ENCODE measurements at places on chromosomes 4 and X.

DNA sequence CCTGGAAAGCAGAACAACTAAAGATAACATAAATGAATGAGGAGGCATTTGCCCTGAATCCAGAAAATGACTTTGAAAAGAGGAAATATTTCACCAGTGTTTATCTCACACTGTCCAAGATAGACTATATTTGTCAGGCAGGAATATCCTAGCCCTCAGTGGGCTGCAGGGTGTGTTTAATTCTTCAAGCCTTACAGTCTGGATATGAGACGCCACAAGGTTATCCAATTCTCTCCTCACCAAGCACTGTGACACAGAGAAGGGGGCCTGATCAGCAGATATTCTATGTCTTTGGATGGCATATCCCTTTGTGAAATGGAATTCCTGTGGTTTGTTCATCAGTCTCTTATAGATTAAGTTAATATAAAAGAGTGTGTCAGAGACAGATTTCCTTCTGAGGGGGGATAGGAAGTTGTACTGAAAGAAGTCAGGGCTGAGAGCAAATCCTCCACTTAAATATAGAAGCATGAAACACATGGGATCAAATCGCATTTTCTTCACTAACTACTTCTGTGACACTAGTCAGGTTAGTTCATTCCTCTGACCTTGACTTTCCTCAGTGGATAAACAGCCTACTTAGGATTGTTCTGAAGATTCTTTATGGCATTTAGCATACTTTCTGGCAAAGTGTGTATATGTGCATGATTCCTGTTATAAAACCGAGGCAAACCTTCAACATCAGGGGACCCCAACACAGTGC lies 6.8 kb upstream of the G3BP2 start:
- no peak for DNase-seq

GRCh38 chr4:2362266-2363055 lies 56.0 kb downstream of the ZFYVE28 start:
- no peak for DNase-seq

- DNase-seq = no peak
Measured at GRCh38 chrX:22041907-22042530, 9.9 kb downstream of the PHEX start.

GRCh38 chr4:167025670-167026069 lies 208.6 kb downstream of the SPOCK3 start:
- DNase-seq = no peak

- no peak for DNase-seq
Measured at GRCh38 chr4:160233141-160233540, 1130.3 kb downstream of the RAPGEF2 start.

GRCh38 chrX:153631346-153631745 lies 15.7 kb upstream of the DUSP9 start:
- DNase-seq = no peak

GRCh38 chrX:22338740-22339139 lies 66.0 kb downstream of the CBLL2 start:
- DNase-seq = no peak

- no peak for DNase-seq
Measured at GRCh38 chrX:102765809-102766208, 45.3 kb downstream of the GPRASP3 start.

DNA sequence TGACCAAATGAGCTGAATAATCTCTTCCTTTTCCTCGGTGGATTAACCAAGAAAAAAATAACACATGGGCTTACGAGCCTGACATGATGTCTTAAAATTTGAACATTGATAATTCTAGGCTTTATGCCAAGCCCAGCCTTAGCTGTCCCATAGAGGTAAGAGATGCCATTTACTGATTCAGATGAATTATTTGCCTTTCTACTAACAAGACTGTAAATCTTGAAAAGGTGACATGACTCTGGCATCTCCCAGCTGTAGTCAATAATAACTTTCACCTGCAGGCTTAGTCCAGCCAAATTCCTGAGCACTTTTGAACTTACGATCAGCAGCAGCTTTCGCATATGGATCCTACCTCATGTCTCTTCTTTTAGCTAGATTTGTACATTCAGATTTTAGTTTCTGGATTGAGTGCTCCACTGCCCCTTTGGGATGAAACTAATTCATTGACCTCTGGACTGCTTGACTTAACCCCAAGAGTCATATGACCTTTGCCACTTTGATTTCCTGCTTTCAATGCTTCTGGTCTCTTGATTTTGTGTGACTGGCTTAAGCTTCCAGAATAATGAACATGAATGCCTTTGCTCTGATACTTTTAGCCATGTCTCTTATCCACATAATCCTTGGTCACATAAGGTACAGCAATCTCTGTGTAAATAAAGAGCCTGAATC lies 876.4 kb upstream of the SLIT2 start:
- no peak for DNase-seq

DNA sequence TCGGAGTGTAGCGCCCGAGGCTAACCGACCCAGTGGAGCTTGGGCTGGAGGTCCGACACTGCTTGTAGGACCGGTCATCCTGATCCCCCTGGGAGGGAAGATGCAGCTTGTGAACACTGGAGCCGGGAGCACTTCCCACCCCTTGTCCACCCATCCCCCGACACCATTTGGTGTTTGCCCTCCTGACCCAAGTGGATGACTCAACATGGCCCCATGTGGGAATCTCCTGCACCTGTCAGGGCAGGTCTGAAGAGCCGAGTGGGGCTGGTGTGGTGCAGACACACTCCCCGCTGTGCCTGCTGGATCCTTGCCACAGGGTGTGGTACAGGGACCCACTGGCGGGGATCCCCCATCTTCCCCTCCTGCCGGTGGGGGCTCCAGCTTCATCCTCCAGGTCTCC lies 90.0 kb upstream of the AFAP1 start:
- DNase-seq = no peak

GRCh38 chr4:57116245-57116644 lies 6.1 kb upstream of the IGFBP7 start:
- no peak for DNase-seq

GRCh38 chrX:53281321-53281822 lies at the start of gene IQSEC2:
Gene IQSEC2, minus strand, starts transcription at chrX:53281584.
- no peak for DNase-seq

DNA sequence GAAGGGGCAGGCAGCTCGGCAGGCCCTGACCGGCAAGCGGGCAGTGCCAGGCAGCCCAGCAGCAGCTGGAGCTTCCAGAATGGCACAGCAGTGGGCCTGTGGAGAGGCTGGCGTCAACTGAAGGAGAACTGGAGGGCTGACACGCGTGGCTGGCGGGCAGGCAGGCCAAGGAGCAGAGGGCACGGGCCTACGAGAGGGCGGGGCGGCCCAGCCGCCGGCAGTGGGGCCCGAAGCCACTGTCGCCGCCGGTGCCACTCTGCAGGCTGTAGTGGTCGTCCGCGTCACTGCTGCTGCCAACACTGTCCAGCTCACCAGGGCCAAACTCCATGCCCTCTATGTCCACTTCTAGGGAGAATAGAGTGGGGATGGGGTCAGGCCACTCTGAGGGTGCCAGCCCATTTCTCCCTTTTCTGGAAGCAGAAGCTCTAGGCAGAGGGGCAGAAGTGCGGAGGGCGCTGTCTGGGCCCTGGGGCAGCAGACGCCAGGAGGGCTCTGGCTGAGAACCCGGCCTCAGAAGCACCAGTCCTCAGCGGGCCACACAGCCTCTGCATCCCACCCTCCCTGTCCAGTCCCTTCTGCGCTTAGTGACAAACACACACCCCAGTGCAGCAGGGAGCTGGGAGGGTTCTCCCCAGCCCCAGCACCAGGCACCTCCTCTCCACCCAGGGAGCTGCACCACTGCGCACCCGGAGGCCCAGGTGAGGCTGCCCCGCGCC lies 8.6 kb upstream of the HAUS3 start:
- DNase-seq = no peak

- no peak for DNase-seq
Measured at GRCh38 chr4:41878170-41878969, 56.9 kb upstream of the TMEM33 start.

DNA sequence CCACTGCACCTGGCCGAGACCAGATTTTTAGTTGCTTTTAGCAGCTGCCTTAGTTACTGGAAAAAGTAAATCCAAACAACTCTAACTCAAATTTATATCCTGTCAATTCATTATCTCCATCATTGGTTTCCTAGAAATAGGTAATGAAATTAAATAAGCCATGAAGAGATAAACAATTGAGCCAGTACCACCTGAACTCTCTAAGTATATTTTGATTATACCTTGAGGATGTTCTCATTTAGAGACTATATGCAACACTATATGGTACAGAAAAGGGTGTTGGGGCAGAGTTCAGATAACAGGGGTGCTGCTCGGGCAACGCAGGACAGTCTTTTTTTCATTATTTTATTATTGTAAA lies 35.0 kb downstream of the SAT1 start:
- DNase-seq = no peak

- DNase-seq = no peak
Measured at GRCh38 chr4:11565213-11565612, 136.5 kb upstream of the HS3ST1 start.

GRCh38 chrX:9785254-9785943 lies 830 bp upstream of the SHROOM2 start:
- DNase-seq = no peak

GRCh38 chr4:102808009-102808408 lies 19.3 kb downstream of the UBE2D3 start:
- no peak for DNase-seq

- no peak for DNase-seq
Measured at GRCh38 chrX:141668371-141668770, 30.2 kb downstream of the SPANXD start.

DNA sequence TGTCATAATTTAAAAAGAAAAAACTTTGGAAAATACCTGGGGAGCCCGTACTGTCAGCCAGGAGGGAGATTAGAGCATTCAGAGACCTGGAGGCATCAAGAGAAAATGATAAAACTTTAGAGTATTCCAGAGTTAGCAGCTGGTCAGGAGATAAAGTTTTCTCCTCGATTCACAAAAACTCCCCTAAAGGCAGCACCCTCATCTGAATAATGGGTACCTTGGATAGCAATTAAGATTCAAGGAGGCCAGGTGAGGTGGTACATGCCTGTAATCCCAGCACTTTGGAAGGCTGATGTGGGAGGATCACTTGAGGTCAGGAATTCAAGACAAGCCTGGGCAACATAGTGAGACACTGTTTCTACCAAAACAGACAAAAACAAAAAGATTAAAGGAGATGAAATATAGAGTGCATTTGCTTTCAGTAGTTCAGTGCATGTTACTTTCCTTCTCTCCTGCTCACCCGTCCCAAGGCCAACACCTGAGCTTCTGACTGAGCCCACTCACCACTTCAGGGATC lies 18.6 kb upstream of the RAB40A start:
- DNase-seq = no peak

- no peak for DNase-seq
Measured at GRCh38 chr4:20839957-20840356, 139.7 kb downstream of the PACRGL start.

- DNase-seq = no peak
Measured at GRCh38 chrX:123155327-123155726, 28.8 kb upstream of the GRIA3 start.

GRCh38 chr4:7876201-7876875 lies 63.3 kb downstream of the AFAP1 start:
- DNase-seq = peak; percentile 25

DNA sequence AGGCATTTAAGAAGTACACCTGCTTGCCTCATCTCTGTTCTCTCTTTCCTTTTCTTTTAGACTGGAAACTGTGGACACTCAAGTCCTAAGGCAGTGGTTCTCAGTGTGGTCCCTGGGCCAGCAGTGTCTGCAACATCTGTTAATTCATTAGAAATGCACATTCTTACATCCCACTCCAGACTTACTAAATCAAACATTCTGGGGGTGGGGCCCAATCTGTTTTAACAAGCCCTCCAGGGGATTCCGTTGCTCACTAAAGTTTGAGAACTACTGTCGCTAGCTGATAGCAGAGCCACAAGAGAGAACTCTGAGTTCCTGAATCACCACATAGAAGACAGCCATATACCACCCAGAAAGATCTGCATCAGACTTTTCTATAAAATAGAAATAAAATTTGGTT lies 430.6 kb downstream of the BCOR start:
- DNase-seq = no peak

DNA sequence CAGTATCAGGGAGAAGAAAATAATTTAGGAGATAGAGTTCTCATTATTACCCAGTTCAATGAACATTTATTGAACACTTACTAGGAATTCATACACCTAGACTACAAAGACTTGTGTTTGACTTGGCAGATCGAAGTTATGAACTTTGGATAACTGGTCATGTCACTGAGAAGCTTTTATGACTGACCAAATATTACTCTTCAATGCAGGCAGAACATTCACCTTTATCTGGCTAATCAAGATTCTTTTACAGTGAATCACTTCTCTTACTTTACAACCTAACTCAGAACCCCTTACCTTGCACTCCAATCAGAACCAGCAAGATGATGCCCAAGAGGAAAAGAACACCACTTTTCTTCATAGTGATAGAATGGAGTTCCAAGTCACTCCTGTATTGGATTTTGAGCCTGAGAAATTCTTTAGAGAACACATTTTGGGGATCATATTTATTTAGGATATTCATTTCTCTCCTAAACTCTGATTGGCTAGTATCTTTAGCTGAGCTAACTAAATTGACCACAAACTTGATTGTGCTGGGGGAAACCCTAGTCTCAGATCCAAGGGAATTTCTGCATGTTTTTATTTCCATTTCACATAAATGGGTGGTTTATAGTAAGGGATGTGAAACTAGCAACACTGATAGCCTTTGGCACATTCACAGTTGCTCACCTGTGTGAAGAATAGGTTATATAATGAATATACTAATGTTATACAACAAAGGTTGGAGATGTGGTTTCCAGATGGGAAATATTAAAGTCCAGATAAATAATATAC lies at the start of gene CXCL9:
TSS of gene CXCL9 (minus strand) at position 421 of the 774 bp plus-strand sequence. CDS start at position 361, 60 bp downstream.
- no peak for DNase-seq

GRCh38 chrX:53261355-53261972 lies 19.9 kb downstream of the IQSEC2 start:
- no peak for DNase-seq

DNA sequence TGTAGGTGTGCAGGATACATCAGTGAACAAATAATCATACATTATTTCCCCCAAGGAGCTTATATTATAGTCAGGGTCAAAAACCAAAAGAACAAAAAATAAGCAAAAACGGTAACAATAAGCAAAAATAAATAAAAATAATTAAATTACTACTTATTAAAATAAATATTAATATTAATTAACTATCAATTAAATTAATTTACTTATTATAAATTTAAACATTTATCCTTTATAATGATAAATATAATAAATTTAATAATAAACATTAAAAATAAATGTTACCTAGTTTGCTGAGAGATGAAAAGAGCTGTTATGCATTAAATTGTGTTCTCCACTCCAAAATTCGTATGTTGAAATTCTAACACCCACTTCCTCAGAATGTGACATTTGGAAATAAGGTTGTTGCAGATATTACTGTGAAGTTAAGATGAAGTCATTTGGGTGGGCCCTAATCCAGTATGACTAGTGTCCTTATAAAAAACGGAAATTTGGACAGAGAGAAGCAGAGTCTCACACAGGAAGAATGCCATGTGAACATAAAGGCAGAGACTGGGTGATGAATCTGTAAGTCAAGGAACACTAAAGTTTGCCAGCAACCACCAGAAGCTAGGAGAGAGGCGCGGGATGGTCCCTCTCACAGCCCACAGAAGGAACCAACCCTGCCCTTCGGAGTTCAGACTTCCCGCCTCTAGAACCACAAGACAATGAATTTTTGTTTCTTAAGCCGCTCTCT lies 67.2 kb upstream of the IBSP start:
- no peak for DNase-seq

All from stimulated activated CD8-positive, alpha-beta memory T cell treated with anti-CD3 and anti-CD28 coated beads, Interleukin-15, amount 100 ng/mL, for 4 hours (primary cell).